Head of caudate nucleus (tissue), 42 donors: ENCODE measurements at places on chromosomes 12 and 14.

GRCh38 chr12:3428631-3429030 lies 62.4 kb upstream of the PRMT8 start:
- DNase-seq, result no peak

GRCh38 chr14:96727491-96727890 lies 69.7 kb upstream of the VRK1 start:
- no peak for DNase-seq

- DNase-seq, result no peak
These were observed 55.8 kb downstream of the GALNT4 start for GRCh38 chr12:89468648-89469326.

DNA sequence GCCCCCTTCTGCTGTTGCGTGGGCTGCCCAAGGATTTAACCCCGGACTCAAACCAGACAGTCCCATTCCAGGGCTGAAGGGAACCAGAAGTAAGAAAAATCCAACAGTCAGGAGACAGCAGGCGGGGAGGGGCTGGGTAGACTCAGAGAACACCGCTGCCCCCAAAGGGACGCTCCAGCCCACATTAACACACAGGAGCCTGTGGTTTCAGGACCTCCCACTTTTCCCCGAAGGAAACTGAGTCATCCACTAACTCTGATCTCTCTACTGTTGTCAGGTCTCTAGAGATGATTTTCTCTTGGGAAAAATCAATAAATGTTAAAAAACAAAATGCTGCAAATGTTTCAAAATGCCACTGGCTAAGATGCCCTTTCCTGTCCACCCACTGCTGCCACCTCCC lies 41.6 kb downstream of the FBXO21 start:
- DNase-seq, result no peak

- DNase-seq, result peak; percentile 62
These were observed 618.6 kb downstream of the AACS start for GRCh38 chr12:125683748-125684381.

- no peak for DNase-seq
These were observed 15.9 kb downstream of the KMT2D start for GRCh38 chr12:49044660-49045059.

DNA sequence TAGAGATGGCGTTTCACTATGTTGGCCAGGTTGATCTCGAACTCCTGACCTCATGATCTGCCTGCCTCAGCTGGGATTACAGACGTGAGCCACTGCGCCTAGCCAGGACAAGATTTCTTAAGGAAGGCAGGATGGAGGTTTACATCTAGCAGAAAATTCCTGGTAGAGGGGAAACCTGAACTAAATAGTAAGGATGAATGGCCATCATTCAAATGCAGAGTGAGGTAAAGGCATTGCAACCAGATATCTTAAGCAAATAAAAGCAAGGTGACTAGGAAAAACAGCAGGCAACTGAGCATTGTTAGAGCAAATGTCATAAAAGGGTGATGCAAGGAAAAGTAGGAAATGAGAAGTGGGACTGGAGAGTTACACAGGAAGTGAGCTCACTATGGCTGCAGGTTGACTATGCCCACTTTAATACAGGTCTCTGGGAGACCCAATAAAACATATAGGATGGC lies 133.0 kb downstream of the SOX5 start:
- DNase-seq, result no peak

DNA sequence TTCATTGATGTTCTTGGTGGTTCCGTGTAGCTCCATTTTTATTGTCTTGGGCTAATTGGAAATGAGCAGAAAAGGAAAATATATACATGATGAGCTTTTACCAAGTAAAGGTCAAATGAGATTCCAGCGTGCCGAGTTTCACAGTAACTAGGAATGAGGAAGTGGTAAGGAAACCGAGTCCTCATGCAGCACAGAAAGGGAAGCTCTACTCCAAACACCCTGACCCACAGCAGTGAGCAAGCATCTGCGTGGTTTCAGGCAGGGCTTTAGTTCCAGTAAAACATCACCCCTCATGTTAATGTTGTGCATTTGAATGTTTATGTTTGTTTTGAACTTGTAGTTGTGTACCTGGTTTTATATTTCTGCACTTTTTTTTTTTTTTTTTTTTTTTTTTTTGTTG lies 208.0 kb downstream of the SLC41A2 start:
- DNase-seq, result peak; percentile 26

DNA sequence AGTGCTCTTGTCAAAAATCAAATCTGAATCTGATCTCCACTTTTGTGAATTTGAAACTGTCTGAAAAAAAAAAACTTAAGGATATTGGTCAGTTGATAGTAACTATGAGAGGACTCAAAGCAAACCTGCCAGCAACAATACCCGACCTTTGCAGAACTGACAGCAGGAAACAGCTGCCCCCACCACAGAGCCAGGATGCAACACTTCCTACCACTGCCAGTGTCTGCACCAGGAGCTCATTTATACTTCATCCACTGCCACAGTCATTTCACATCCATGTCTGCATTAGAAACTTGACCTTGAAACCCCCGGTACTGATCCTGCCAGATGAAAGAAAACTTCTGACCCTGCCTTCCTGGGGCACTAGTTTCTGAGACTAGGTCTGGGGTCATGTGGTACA lies 27.4 kb upstream of the RXYLT1 start:
- DNase-seq, result no peak

DNA sequence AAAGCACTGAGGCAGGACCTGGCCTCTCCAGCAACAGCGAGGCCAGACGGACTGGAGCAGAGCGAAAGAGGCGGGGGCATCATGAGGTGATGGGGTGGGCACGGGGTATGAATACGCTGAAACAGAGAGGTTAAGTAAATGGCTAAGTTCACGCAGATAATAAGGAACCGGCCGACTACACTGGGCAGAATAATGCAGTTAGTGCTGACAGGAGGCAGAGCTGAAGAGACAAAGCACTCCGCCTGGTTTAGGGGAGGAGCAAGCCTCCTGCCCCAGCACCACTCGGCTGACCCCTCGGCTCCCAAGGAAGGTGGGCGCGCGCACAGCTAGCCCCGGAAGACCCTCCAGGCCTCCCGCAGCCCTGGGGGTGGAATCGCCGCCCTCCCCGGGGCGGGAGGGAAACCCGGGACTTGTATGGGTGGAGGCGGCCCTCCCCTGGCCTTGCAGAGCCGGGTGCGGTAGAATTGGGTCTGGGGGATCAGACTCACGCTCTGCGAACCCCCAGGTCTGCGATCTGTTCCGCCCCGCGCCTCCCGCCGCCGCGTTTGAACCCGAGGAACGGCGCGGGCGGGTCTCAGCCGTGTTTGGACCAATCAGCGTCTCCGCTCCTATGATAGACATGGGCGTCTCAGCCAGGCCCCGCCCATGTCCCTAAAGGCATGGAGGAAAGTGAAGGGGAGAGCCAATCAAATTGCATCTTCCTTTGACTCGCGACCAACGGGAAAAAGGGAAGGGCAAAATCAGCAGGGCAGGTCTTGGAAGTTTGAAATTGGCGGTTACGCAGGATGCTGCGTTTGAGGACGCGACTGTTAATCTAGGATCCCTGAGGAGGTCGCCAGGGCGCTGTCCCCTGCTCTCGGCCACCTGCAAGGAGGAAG lies at the start of gene CIT:
Gene CIT, minus strand, starts transcription at position 560 of the 878 bp plus-strand sequence. CDS start 1,152 bp downstream, outside the sequence.
- peak; percentile 86 for DNase-seq

DNA sequence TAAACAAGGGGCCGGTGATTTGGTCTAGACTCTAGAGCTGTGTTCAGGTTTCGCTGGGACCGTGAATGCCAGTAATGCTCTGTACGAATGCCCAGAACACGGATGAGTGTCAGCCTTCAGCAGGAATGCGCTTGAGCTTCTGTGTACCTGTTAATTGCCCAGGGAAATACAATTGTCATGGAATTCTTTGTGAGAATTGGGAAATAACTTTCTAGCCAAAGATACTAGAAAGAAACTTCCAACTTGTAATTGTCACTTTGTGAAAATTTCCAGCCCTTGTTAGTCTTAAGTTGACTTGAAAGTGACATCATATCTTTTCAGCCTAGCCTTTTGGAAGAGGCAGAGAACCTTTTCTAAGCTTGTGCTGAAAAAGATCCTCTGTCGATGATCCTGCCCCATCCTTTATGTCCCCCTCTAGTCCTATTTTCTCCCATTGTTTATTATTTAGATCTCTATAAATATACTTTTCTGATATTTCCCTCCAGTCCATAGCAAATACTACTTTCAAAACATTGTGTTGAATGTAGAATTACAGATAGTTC lies 2.7 kb downstream of the CHST11 start:
- no peak for DNase-seq

DNA sequence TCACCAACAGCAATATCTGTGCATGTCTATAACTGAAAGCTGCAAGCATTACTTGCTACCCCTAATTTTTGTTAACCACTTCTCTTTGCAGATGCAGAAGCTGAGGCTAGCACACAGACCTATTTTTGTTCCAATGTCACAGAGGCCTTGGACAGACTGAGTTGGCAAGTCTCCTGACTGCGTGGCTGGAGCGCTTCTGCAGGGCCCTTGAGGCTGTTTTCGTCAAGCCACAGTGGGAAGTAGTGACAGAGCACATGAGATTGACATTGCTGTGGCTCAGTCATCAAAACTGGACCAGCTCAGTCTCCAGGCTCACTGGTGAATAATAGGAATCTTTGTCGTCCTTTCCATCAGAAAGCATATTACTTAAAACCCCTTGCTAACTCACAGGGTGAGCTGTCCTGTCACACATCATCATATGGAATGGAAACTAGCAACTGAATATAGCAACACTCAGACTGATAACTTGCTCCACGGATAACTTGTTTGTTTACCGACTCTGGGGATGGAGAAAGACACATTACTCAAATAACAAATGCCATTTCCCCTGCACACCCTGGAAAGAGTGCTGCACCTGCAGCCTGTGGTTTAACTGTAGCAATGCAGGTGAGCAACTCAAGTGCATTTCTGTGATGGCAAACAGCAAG lies 43.6 kb upstream of the DDX11 start:
- peak; percentile 64 for DNase-seq

DNA sequence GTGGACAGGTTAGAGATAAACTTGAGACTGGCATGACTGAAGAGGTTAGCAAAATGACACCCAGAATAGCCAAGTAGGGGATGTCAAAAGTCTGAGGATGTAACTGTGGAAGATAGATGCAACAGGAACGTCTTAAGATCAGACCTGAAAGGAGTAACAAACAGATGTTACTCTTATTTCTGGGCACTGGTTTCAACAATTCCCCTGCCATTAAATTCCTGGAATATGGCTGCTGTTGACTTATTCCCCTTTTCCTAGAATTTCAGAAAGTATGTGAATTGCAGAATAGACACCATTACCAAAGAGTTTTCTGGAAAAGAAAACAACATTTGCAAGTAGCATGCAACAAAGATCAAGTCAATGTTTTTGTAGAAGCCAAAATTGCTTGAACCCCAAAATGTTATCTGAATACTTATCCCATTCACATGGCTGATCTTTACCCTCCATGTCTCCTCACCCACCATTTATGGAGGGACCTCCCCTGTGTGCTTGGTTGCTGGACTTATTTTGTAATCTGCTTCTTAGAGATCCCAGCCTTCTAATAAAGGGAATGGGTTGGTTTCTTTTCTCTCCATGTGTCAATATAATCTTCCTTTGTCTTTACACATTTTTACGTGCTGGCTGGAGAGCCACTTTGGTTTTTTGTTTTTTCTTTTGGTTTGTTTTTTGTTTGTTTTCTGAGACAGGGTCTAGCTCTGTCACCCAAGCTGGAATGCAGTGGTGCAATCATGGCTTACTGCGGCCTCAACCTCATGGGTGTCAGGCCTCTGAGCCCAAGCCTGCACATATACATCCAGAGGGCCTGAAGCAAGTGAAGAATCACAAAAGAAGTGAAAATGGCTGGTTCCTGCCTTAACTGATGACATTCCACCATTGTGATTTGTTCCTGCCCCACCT lies 57.0 kb downstream of the BBS10 start:
- no peak for DNase-seq

- DNase-seq, result peak; percentile 73
These were observed 16.0 kb upstream of the PLEKHH1 start for GRCh38 chr14:67517083-67517482.

DNA sequence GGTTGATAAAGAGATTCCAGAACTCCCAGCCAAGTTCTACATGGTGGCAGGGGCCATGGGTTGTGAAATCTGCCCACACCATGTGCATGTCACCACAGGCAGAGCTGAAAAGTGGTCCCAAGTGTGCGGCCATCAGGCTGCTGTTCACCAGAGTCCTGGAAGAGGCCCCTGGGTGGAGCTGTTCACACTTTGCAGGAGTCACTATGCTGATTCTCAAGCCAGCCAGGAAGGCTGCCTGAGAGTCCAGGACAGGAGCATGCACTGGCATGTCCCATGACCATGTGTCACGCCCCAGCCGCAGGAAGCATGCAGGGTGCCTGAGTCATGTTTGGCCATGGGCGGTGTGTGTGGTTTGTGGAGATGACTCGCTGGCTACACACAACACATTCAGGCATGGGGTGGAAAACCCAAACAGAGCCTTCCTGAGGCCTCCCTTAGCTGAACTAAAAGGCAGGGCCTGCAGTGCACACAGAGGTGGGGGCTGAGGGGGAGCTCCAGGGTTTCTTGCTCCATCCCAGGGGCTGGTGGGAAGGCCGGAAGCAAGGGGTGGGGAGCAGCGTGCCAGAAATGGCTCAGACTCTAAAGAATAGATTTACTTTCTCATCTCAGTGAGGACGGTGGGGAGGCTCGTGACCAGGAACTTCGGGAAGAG lies 19.4 kb downstream of the ABCB9 start:
- DNase-seq, result no peak

- no peak for DNase-seq
These were observed 389.6 kb downstream of the LRIG3 start for GRCh38 chr12:58530742-58531062.

DNA sequence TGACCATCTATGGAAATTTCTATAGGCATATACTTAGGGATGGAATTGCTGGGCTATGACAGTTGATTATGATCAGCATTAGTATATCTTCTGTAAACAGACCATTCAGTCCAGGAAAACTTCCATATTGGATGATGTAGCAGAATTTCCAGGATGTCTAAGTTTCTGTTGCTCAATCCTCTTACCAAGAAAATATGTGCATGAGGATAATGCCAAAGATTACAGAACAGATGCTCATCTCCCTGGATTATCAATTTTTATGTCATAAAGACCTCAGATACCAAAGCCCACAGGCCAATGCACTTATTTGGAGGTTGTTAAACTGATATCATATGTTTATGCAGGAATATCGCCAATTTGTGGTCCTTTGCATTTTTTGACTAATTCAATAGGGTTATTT lies 354.4 kb upstream of the FLRT2 start:
- DNase-seq, result no peak

- no peak for DNase-seq
These were observed 394.4 kb downstream of the DAD1 start for GRCh38 chr14:22194664-22195063.

DNA sequence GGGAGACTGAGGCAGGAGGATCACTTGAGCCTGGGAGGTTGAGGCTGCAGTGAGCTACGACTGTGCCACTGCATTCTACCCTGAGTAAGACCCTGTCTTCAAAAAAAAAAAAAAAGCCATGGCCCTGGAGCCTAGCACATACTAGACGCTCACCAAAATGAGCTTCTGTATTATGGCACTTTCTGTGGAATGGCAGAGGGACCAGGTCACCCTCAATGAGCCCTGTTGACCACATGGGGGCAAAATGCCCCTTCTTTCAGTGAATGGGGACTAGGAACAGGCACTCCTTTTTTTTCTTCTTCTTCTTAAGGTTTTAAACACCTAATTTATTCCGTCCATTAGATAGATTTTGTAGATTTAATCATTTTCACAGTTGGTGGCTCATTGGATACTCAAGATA lies 50.5 kb downstream of the FAM222A start:
- peak; percentile 10 for DNase-seq

GRCh38 chr12:76219806-76220205 lies 128.4 kb downstream of the BBS10 start:
- DNase-seq, result no peak
